ENCODE measurements at places on chromosomes 4 and X.
A peak's percentile ranks its signal among the peaks of the same experiment; 100 is the strongest.

DNA sequence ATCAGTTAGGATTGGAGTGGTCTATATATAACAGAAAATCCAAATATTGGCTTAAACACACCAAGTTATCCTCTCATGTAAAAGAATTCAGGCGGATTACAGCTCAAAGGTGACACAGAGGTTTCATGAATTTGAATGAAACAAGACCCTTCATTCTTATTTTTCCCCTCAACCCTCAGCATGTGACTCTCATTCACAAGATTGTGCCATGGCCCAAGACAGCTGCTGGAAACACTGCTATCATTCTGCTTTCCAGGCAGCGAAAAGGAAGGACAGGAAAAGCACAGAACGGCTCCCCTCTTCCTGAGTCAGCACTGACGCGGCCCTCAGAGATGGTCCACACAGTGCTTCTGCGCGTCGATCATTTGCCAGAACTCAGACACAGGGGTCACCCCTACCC, 891.0 kb upstream of the FRG1 start:
- DNase-seq, result no peak

- DNase-seq, result no peak
Observed at GRCh38 chr4:149897783-149898182, 82.1 kb upstream of the IQCM start.

- DNase-seq, result no peak
Observed at GRCh38 chr4:153790500-153790865, 1.6 kb upstream of the SFRP2 start.

GRCh38 chr4:164803702-164804101, 49.8 kb downstream of the SMIM31 start:
- DNase-seq, result no peak

- DNase-seq, result peak; percentile 62
Observed at GRCh38 chr4:143381189-143382118, 44.8 kb downstream of the GAB1 start.

GRCh38 chrX:131239057-131239456, 50.0 kb downstream of the IGSF1 start:
- no peak for DNase-seq

- no peak for DNase-seq
Observed at GRCh38 chr4:129232589-129233337, 136.8 kb downstream of the C4orf33 start.

DNA sequence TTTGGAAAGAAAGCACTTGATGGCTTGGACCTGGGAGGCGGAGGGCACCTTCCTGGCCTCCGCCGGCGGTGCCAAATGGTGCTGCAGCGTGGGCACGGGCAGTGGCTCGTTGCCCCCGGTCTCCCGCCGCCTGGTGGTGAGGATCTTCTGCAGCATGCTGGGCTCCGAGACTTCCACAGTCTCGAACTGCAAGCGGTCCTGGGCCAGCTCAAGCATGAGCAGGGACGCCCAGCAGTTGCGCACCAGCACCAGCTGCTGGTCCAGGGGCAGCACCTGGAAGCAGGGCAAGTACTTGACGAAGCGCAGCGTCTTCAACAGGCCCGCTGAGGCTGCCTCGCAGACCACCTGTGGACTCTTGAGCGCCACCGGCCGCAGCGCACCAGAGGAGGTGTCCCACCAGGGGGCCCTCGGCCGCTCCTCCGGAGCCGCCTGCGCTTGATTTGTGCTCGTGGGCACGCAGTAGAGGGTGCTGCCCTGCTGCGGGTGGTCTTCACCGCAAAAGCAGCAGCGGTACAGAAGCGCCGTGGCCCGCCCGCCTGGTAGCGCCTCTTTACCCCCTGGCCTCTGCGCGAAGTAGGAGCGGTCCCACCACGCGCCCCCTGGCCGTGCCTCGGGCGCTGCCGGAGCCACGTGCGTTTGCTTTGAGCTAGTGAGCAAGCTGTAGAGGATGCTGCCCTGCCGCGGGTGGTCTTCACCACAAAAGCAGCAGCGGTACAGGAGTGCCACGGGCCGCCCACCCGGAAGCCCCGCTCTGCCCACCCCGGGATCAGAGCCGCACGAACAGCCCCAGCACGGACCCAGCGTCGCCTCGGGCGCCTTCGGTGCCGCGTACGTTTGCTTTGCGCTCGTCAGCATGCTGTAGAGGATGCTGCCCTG, 689 bp downstream of the NR0B1 start:
- no peak for DNase-seq

DNA sequence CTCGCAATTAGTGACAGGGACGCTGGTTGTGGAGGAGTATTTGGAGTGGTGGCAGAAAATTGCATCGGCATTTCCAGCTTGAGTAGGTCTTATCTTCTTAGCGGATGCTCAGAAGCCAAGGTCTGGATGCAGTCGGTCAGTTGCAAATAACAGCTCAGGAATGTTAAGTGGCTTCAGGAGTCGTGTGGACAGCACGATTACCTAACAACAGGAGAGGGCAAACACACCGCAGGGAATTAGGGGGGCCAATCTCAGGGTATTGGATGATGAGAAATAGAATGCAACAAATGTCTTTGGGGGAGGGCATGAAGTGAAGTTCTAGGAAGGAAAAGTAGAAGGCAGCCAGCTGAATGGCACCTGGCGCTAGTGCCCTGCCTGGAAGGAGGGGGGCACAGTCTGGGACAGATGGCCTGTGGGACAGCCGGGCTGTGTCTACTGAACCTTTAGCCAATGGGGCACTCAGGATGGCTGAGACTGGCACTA, 11.8 kb downstream of the RASL11B start:
- peak; percentile 80 for DNase-seq

- no peak for DNase-seq
Observed at GRCh38 chr4:107453987-107454386, 266.0 kb downstream of the PAPSS1 start.

GRCh38 chr4:152929888-152930287, 6.2 kb upstream of the FHDC1 start:
- DNase-seq, result no peak

GRCh38 chrX:27619975-27620374, 29.8 kb downstream of the DCAF8L2 start:
- DNase-seq, result no peak

DNA sequence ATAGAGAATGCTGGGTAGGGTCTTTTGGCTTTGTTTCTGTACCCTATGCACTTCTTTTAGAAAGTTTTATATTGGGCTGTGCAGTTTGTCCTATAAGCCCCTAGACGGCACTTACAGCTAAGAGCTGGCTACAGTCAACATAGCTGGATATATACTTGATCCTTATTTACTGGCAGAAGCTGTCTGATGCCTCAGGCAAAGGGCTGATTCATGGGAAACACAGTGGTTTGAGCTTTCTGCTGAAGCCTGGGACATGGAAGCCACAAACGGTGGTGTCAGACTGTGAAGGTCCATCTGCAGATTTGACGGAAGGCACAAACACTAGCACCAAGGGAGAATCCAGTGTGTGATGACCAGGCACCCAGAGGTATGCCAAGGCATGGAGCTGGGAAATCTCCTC, 608.4 kb downstream of the ANKRD50 start:
- no peak for DNase-seq

- DNase-seq, result peak; percentile 59
Observed at GRCh38 chrX:9420275-9421265, 44.3 kb upstream of the TBL1X start.

- no peak for DNase-seq
Observed at GRCh38 chrX:1593286-1594271, 2.2 kb downstream of the AKAP17A start.

DNA sequence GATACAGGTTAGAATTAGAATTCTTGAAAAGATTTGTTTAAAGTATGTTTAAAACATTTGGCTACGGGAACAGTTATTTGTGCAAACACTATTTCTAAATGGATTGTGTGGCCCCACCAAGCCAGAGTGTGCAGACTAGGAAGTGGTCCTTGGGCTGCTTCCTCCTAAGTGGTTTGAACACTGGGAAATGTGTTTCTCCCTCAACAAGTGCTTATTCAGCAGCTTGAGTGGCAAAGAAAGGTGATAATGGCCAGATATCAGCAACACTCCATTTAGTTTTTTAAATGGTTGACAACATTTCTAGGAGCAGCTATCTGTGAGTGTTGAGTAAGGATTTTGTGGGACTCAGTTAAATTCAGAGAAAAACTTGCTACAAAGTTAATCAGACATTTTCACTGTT, 141.4 kb upstream of the LNX1 start:
- DNase-seq, result no peak

DNA sequence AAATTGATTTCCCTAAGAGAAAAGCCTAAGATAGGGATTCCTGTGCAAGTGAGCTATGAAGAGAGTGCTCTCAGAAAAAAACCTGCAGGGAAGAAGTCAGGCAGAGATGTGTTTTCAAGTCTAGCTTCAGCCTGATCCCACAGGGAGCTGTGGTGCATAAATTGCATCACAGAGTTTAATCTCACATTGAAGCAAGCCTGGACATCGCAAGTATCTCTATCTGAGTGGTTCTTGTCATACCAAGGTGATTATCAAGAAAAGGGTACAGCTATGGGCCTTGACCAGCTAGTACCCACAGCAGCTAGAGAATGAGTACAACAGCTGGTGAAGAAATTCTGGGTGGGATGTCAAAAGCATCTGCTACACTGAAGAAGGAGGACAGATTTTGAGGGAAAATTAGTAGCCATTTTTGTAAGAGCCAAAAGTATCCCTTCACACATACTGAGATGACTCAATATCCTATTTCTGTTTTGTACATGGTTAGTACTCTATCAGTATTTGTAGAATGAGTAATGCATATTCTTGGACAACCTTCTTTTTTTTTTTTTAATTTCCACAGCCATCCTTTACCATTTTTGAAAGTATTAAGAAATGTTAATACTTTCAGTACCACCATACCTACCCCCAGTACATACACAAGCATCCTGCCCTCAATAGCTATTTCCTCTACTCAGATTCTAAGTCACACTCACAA, 708.9 kb downstream of the IL1RAPL1 start:
- DNase-seq, result no peak

DNA sequence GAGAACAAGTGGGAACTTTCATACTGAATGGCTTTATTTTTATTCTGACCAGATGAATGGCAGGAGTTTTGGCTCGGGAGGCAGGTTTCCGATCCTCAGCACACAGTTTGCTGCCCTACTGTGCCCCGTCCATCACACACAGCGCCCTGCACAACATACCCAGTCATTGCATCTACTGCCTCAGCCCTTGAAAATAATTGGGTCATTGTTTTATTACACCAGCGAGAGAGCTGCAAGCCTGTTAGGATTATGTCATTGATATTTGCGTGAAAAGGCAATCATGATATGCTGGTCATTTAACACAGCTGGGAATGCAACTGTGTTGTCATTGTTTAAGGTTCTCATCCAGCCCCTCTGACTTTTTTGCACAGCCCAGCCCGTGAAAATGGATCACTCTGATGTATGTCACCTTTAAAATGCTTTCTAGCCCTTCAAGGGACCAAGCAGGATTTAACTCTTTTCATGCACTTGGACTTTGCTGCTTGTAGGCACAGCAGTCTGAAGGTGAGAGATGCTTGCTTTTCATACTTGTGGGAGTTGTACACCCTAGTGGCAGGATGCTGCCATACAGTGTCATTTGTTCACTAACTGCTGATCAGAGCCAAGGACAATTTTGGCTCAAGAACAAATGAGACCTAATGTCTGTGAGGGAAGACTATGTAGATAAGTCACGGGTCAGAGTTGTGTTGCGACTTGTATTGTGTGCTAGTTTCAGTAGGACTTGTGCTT, 62.3 kb downstream of the RTL9 start:
- no peak for DNase-seq

DNA sequence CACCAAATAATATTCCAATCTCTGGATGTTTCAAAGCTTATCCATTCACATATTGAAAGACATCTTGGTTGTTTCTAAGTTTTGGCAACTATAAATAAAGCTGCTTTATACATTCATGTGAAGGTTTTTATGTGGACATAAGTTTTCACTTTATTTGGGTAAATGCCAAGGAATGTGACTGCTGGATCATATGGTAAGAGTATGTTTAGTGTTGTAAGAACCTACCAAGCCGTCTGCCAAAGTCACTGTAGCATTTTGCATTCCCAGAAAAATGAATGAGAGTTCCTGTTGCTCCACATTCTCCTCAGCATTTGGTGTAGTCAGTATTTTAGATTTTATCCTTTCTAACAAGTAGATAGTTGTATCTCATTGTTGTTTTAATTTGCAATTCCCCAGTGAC, 1047.7 kb downstream of the C4orf33 start:
- peak; percentile 16 for DNase-seq

- DNase-seq, result no peak
Observed at GRCh38 chr4:175412746-175413145, 399.3 kb downstream of the GPM6A start.

DNA sequence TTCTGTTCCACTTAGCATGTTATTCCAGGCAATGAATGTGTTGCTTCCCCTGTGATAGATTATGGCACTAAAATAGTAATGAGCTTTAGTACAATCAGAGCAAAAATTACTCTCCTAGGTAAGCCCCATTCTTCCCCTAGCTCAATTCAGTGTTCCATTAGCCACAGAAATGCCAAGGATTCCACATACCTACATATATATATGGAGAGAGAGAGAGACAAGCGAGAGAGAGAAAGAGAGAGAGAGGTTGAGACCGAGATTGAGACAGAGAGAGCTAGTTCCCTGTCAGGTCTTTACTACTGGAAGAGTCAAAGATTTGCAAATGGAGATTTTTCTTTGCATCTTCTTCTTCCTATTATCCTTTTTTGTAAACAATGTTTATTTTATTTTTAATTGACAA, 8.7 kb downstream of the LIMCH1 start:
- no peak for DNase-seq

DNA sequence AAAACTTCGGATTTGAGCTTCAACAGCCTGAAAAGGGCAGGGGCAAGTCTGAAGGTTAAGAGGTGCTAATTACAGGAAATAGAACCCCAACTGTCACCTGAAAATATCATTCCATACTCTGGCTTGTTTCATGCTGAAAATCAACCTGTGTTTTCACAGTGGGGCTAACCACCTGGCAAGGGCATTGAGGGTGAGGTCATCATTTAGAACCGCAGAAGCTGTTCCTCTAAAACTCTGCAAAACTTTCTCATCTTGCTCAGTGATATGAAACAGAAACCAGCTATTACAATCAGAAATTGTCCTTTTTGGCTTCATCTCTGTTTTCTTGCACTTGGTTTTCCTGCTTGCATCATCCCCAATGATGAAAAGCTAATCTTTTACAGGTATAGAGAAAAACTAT, 247.6 kb downstream of the DCLK2 start:
- no peak for DNase-seq

GRCh38 chrX:115689931-115690330, 129.0 kb downstream of the PLS3 start:
- no peak for DNase-seq

DNA sequence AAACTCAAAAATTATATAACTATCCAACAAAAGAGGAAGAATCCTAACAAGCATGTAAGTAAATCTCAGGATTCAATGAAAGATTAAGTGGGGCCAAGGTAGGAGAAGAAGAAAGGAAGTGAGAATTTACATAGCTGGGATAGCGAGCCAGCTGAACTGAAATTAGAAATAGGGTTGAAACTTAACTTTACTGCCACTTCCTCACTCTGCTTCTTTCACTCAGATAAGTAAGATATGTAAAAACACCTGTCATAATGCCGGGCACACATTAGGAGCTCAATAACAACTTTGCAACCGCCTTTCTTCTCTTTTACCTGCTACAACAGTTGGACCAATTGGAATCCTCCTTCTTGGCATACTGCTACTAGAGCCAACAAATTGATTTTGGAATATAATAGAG, 129.4 kb downstream of the CNKSR2 start:
- no peak for DNase-seq
